ENCODE measurements at places on chromosomes 11 and 22. TPM values are rescaled to one million over a fixed set of nuclear protein-coding genes. Genes with fewer than 3 reads are reported as not detected.
A peak's percentile ranks its signal among the peaks of the same experiment; 100 is the strongest.

- DNase-seq, result no peak
Measured at GRCh38 chr22:45230026-45230721, 10.5 kb downstream of the KIAA0930 start.

- peak; percentile 77 for DNase-seq
Measured at GRCh38 chr11:34850334-34850733, 65.8 kb downstream of the APIP start.

DNA sequence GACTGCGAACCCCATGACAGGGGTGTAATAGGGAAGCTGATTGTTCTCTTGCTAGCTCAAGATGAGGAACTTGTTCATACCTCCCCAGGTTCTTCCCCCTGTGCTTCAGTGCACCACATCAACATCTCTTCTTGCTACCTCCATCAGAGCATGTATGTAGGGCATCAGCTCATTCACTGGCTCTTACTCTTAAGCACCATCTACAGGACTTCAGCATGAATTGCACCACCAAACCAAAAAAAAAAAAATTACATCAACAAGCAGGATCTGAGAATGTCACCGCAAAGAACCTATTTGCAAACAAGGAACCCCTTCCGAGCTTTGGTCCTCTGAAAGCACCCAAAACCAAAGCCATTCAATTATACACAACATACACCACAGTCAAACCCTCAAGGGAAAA lies 2226.5 kb upstream of the RAG2 start:
- no peak for DNase-seq

- DNase-seq, result no peak
Measured at GRCh38 chr22:43447380-43447779, 35.6 kb downstream of the MPPED1 start.

DNA sequence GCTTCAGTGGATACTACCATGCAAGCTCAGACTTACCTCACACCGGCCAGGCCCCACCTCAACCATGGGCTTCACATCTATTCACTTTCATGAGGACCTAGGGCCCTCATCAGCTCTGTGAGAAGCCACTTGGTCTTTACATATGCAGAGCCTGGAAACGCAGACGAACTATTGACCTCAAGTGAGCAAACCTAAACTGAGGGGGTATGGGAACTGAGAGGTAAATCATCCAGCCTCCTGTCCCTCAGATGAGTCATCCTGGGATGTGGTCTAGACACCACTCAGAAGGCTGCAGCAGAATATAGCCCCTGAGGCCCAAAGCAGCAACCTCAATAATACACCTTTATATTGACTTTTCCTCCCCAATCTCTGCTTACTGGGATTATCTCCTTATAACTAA lies 578.0 kb downstream of the INSC start:
- no peak for DNase-seq

- no peak for DNase-seq
Measured at GRCh38 chr11:27619763-27620335, 80.4 kb downstream of the BDNF start.

- DNase-seq, result no peak
Measured at GRCh38 chr11:117121176-117121575, 22.9 kb upstream of the PAFAH1B2 start.

DNA sequence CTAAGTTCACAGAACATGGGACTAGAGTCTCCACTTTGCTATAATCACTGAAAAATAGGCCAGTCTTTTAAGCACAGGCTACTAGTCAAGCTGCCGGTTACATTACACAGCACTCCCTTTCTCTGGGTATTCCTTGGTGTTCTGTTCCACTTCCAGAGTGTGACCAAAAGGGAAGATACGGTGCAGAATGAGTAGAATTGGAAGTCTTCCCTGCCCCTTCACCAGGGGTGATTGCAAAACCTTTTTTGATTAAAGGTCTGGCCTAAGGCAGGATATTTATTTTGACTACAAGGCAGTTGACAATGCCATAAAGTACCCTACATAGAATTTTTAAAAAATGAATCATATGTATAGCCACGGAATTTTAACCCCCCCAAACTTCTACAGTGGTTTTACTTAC lies 59.6 kb upstream of the ADORA2A start:
- no peak for DNase-seq

- DNase-seq, result no peak
Measured at GRCh38 chr22:20155330-20156041, 4.6 kb upstream of the CCDC188 start.

DNA sequence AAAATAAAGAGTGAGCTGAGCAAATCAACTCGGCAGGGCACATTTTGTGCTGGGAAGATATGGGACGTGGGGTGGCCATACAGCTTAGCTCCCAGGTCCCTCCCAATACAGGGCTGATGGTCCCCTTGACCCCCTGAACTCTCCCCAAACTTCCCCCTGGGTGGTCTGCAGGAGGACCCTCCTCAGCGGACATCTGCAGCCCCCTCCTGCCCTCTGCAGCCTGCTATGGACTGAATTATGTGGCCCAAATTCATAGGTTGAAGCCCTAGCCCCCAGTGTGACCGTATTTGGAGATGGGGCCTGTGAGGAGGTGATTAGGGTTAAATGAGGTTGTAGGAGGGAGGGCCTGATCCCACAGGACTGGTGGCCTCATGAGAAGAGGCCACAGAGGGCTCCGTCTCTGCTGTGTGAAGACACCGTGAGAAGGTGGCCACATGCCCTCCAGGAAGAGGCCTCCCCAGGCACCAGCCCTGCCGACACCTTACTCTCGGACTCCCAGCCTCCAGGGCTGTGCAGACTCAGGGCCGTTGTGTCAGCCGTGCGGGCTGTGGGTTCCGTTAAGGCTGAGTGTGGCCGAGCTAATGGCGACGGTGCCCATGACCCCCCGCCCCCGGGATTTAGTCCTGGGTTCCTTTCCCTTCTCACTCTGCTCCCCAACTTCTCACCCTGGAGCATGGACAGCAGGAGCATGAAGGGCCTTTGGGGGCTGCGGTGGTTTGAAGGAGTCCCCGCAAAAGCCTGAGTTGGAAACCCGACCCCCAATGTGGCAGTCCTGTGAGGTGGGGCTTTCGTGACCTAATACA lies 1042.8 kb downstream of the BRD1 start:
- no peak for DNase-seq

Gene WNT11
- total RNA-seq, result 2.6 TPM

Gene TRIM29
- 10.2 TPM for total RNA-seq

Gene PVALB
- total RNA-seq, result not detected

Gene TYMP
- total RNA-seq, result 0.10 TPM

Data from A172 (cell line).